Posterior cingulate gyrus (tissue), 11 donors: ENCODE measurements at places on chromosomes 3 and 15.
A peak's percentile ranks its signal among the peaks of the same experiment; 100 is the strongest.

- no peak for DNase-seq
Observed at GRCh38 chr3:189698811-189699210, 67.6 kb downstream of the TP63 start.

DNA sequence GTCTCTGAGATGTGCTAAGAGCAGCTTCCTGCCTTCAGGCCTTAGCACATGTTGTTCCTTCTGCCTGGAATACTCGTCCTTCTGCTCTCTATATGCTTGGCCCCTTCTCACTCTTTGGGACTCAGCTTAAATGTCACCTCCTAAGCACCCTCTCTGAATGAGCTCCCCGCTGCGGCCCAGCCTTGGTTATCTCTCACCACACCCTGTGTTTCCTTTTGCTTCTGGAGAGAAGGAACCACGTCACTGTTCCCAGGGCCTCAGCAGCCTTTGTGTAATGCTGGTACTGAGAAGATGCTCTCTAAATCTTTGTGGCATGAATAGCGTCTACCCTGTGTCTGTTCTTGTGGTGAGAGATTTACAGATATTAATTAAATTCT is 2.2 kb downstream of the FAH start:
- no peak for DNase-seq

DNA sequence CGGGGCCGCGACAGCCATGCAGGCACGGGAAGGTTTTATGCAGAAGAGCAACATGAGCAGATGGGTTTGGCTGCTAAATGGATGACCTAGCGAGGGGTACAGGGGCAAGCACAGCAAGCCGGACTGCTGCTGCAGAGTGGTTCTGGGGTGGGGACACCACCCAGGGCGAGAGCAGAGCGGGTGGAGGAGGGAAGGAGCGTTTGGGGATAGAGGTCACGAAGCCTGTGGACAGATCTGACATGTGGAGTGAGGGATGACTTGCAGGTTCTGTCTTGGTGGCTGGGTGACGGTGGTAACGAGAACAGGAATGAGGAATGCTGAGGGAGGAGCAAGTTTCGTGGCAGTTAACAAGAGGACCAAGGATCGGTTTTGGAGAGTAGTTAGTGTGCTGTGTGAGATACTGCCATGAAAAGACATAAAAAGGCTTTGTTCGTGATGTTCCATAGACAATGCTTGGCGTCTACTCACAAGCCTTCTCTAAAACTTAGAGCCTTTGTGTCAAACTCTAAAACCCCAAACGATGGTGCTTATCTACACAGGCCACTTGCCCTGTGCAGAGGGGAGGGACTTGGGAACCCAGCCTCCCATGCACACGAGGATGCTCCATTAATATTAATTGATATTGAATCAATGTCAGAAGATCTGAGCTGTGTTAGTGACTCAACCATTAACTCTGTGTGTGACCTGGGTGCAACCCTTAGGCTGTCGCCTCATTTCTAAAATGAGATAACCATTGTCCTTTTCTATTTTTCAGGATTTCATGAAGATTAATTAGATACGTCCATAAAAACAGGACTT is 132.7 kb upstream of the SLC2A2 start:
- DNase-seq, result no peak

- no peak for DNase-seq
Observed at GRCh38 chr3:150333477-150333876, 74.6 kb upstream of the TSC22D2 start.

- no peak for DNase-seq
Observed at GRCh38 chr3:102225407-102226132, 209.2 kb upstream of the ZPLD1 start.

- no peak for DNase-seq
Observed at GRCh38 chr15:82698711-82699345, 10.8 kb downstream of the AP3B2 start.

GRCh38 chr15:49844390-49844789 is 223.5 kb downstream of the DTWD1 start:
- DNase-seq, result no peak

- peak; percentile 49 for DNase-seq
Observed at GRCh38 chr3:42509111-42509510, 6.7 kb downstream of the VIPR1 start.

DNA sequence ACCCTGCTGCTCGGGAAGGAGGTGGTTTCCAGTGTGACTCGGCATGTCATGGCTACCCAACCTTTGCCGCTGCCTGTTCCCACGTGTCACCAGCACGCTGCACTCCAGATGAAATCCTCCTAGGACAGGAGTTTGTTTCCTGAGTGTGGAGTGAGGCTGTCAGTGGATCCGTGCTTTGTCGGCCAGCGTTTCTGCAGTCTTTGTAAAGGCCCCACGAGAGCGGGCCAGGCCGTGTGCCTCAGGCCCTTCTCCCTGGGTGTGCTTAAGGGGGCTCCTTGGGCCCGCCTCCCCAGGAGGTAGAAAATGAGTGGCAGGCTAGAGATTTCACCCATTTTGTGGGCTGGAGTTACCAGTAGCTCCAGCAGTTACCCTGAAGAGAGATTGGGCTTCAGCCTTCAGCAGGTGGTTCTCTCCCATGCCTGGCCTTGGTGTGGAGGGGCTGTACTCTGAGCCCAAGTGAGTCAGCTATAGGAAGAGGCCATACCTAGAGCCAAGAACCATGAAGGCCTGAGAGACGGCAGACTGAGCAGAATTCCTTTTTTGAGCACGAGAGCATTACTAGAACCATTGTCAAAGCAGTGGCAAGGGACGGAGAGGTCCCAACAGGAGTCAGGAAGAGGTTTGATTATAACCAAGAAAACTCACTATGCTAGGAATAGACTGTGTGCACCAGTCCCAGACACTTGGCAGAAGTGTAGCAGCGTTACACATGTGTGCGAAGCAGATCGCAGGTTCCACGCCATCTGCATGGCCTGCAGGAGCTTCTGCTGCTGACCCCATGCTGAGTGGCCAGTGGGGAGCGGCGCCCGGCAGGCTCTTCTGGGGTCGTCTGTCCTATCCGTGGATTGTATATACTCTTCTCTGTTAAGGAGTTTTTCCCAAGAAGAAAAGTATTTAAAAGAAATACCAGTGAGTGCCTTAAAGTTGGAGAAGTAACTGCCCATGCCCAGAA is 14.5 kb downstream of the MAP6D1 start:
- DNase-seq, result peak; percentile 49

DNA sequence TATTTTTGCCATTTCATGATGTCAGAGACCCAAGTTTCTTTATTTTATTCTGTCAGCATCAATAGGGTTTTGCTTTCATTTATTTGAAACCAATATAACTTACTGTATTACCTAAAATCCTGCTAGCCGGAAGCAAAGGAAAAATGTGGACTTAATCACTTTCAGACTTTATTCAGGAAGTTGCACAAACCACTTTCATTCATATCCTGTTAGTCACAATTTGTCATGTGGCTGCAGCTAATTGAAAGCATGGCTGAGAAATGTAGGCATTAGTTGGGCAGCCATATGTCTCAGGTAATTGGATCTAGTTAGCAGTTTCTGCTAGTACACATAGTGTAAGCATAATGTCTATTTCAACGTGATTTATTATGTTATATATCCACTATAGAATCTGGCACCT is 462.3 kb upstream of the SGO1 start:
- no peak for DNase-seq

- DNase-seq, result no peak
Observed at GRCh38 chr15:85331655-85332285, 48.6 kb upstream of the AKAP13 start.

DNA sequence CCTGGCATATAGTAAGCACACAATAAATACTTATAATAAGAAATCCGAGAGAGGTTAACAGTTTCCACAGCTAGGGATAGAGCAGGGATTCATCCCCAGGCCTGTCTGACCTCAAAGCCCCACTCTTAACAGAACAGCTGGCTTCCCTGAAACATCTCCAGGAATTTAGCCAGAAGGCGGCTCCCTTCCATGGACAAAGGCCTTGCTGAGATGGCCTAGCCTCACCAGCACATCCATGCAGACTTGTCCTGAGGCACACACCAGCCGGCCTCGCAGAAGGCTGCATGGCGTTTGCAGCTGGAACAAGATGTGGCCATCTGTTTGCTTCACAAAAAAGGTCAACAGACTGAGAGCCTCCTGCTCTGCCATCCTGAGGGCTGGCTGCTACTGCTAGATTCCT is 245.4 kb downstream of the SLCO3A1 start:
- DNase-seq, result peak; percentile 57

DNA sequence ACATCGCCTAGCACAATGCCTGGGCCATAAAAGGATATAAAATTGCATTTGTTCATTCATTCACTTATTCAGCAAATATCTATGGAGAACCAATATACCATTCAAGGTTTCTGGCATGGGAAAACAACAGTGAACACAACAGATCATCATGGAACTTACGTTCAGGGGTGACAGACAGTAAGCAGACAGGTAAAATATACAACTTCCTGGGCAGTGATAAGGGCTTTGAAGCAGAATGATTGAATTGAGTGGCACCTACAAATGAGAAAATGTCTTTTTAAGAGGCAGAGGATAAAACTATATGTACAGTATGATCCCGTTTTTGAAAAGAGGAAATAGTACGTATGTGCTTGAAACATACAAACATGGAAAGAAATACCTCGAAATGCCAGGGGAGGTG is 39.2 kb downstream of the CMTM7 start:
- no peak for DNase-seq

DNA sequence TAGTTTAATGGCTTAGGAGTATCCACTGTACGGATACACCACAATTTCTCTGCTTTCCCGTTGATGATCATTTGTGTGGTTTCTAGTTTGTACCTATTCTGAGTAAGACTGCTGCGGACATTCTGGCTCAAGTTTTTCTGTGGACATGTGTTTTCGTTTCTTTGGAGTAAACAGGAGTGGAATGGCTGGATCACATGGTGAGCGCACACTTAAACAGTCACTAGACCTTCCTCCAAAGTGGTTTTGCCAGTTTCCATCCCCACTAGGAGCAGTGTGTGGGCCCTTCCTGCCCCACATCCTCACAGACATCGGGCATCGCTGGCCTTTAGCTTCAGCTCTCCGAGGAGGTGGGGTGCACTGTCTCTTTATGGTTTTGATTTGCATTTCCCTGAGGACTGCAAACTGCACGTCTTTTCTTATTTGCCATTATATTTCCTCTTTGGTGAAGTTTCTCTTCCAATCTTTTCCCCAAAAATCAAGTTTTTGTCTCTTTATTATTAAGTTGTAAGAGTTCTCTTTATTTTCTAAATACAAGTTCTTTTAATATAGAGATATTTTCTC is 94.1 kb downstream of the VGLL4 start:
- DNase-seq, result no peak

DNA sequence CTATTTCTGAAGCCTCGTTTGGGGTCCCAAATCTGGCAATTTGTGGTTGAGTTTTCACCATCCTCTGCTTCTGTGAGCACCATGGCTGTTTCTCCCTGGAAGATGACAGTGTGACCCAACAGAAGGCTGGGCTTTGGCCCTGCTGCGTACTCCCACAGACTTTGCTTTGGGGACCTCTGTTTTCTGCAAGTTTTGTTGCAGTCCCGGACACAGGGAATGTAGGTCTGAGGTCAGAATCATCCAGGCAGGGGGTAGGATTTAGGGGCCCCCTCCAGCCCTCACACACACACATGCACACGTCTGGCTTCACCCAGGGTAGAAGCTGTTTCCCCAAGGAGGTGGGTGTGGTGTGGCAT is 6.3 kb downstream of the PTH1R start:
- no peak for DNase-seq

DNA sequence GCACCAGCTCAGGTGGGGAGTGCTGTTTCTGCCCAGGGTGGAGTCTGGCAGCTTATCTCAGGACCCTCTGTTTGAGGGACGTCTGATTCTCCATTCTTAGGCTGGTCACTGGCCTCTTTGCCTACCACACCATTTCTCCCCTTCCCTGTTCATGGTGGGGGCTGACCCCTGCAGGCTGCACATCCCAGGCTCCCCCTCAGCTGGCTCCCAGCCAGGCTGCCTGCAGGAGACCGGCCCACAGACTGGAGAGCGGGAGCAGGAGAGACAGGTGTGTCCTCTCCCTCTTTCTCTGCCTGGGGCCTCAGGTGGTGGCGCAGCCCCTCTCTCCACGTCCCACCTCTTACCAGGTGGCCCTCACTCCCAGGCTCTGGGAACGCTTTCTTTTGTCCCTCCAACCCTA is 60.8 kb downstream of the RAB11A start:
- no peak for DNase-seq

GRCh38 chr3:192884777-192885773 is 32.6 kb downstream of the MB21D2 start:
- DNase-seq, result no peak
